ENCODE measurements at places on chromosomes 5 and 9.

DNA sequence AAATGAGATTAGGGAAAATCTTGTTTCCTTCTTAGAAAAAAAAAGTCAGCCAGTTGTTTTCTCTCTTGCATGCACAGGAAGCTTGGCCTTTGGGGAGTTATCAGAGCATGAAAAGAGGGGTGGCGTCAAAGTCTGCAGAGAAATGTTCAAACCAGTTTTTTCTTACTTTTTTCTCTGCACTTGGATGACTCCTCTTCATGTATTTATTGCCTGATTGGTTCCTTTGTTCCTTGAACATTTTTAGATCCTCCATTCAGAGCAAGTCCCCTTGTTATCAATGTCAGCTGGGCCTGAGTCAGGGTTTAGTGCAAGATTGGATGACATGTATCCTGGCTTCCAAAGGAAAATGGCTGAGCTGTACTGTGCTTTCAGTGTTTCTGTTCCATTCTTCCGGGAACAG, 392.6 kb upstream of the BRINP1 start:
- DNase-seq: no peak

DNA sequence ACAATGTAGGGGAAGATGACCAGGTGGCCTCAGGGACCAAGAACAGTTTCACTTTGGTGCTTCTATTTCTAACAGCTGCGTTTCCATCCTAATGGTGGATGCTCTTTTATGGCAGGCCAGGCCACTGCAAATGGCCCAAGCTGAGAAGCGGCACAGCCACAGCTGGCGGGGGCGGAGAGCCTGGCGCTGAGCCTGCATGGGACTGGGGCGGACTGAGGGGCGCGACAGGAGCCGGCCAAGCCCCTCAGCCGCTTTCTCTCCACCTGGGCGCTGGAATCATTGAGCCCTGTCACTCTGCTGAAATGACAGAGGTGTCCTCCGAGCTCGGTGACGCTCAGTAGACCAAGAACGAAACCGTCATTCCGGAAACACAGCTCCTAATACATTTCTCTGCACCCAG, 317.3 kb upstream of the PDE4D start:
- DNase-seq: no peak

GRCh38 chr9:93079371-93079770, 16.6 kb upstream of the CARD19 start:
- no peak for DNase-seq

- no peak for DNase-seq
Observed at GRCh38 chr5:68343421-68343826, 127.9 kb downstream of the PIK3R1 start.

- DNase-seq: no peak
Observed at GRCh38 chr9:111034170-111034897, 3.9 kb downstream of the LPAR1 start.

DNA sequence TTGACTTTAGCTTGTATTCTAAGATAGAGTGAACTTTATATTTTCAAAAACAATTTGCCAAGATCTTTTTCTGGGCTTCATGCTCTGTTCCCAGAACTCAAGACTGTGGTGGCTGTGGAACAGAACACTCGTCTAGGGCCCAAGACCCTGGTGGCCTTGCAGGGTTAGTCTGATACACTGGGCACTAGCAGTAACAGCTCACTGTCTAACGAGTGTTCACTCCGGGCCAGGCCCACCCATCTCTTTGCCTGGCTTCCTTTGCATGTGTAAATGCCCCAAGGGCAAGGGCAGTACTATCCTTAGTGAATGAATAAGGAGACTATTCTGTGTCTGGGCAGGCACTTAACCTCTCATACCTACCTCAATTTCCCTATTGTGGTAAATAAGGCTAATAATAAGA, 47.4 kb downstream of the PHF2 start:
- DNase-seq: no peak

GRCh38 chr5:91591076-91591475, 208.0 kb upstream of the ARRDC3 start:
- DNase-seq: no peak

- no peak for DNase-seq
Observed at GRCh38 chr9:124239249-124240073, 18.3 kb upstream of the NEK6 start.

DNA sequence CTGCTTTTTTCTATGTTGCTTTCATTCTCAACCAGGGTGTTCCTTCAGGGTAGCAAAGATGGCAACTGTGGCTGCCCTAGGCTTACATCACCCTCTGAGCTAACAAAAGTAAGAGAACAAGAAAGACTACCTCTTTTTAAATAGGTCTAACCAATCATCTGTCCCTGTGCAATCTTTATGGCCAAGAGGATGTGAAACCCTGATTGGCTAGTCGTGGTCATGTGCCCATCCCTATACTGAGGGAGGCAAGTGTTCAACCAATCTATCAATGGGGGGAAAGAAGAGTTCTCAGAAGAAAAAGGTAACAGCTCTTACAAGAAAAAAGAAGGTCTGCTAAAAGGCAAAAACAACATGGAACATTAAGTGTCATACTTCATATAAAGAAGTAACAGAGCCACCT, 11.7 kb upstream of the SNCAIP start:
- no peak for DNase-seq

GRCh38 chr9:121474231-121474947, 25.3 kb downstream of the GGTA1 start:
- no peak for DNase-seq

DNA sequence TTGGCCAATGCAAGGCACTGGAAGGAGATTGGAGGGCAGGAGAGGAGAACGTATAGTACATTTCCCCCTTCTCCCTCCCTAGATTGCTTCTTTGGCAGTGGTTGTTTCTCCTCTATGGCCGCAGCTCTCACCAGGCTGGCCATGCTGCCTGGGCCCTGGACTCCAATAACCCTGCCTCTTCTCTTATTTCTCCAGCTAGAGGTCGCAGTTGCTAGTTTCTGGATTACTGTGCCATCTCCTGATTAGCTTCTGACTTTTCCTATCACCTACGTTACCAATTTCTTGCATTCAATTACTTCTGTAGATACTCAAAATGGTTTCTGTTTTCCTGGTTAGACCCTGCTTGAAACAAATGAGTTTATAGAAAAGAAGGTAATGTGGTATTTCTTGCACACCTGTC, 2.4 kb upstream of the MACIR start:
- DNase-seq: no peak

DNA sequence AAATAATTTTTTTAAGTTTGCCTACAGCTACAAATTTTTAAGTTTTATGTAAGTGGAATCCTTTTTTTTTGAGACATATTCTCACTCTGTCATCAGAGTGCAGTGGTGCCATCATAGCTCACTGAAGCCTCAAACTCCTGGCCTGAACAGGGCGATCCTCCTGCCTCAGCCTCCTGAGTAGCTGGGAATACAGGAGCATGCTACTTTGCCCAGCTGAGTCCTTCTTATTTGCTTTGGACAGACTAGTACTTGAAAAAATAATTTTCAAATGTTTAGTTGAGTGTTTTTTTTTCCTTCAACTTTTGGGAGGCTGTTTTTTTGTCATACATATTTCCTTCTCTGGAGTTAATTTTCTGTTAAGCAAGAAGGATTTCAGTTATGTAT, 7.4 kb downstream of the GAPVD1 start:
- DNase-seq: no peak

- DNase-seq: no peak
Observed at GRCh38 chr9:32738501-32739172, 44.7 kb upstream of the TMEM215 start.

GRCh38 chr5:42715785-42716184, 40.8 kb upstream of the CCDC152 start:
- DNase-seq: no peak

- DNase-seq: no peak
Observed at GRCh38 chr5:57937025-57937424, 454.4 kb upstream of the ACTBL2 start.

DNA sequence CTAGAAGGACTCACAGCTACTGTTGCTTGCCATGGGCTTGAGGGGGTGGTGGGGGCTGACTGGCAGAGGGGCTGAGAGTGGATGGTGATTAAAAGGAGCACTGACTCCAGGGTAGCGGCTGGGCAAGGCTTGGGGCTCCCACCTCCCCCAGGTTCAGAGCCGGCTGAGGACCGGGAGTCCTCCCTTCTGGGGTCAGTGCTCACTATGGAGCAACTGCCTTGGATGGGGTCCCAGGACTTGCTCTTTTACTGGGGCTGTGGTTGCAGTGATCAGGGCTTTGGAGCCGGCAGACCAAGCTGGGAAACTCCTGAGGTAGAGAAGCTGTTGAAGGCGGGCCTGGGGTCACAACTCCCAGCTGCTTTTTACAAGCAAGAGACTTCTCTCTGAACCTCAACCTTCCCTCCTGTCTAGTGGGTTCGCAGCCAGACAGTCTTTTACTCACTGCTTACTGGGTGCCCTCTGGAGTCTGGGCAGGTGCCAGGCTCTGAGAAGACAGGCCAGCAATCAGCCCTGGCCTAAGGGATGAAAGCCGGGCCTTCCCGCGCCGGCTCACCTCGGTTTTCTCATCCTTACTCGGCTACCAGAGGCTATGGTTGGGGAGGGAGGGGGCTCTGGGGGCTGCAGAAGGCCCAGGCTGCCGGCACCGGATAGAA, 795 bp upstream of the ASS1 start:
- DNase-seq: no peak

- DNase-seq: no peak
Observed at GRCh38 chr5:159539678-159540077, 209.4 kb upstream of the IL12B start.

- no peak for DNase-seq
Observed at GRCh38 chr9:88980740-88981203, 10.5 kb upstream of the S1PR3 start.
